ENCODE measurements at places on chromosomes 5 and 9.

DNA sequence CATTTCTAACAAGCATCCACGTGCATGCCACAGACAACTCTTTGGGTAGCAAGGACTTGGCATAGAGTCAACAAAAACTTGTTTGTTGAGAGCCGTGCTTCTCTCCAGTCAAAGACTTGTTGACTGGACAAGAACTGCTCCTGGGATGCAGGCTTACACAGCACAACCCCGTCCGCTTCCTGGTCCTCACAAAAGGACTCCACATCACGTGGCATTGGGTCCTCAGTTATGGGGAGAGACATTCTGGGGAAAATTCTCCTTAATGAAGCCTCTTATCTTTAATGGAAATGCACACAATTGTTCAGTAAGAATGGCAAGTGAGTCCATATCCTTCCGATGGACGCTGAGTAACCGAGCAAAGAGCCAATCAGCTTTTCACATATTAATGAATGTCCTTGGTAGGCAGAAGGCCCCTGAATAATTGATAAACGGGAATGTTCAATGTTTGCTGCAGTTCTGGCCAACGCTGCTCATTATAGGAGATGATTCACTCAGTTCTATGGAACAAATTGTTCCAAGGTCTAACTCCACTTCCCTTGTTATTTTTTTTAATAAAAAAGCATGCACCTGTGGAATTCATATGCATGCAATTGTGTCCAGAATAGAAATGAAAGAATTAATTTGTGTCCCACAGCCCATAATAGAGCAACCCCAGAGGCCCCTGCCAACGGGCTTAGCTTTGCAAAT is 97.0 kb upstream of the ZNF366 start:
- DNase-seq: no peak

DNA sequence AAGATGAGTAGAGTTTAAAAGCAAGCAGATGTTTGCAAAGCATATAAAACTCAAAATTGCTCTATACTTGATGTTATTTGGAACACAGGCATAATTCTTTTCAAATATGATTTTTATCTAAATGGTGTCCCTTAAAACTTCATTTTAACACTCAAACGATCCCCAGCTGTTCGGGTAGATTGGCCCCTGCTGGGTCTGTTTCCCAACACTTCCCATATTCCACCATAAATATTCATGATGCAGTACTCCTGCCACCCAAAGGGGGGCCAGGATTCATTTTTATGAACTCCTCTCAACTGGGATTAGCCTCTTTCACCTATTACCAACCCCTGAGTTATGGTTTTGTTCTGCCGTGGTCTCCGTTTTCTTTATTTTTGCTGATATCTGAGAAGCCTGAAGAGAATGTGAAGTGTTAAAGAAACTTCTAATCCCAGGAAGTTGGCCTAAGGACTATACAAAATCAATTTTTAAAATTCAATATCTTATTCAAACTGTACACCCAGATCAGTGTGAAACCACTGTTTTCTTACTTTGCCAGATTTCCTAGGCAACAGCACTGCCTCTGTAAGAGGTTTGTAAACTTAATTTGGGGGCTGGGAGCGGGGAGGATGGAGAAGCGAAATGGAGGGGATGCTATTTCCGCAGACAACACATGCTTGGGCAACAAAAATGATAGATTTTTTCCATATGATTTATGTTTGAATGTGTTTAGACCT is 384.1 kb downstream of the DMRT2 start:
- no peak for DNase-seq

GRCh38 chr9:131692612-131693562 is 47.0 kb downstream of the RAPGEF1 start:
- no peak for DNase-seq

GRCh38 chr5:141529002-141529401 is 40.1 kb downstream of the PCDHGC5 start:
- DNase-seq: no peak

DNA sequence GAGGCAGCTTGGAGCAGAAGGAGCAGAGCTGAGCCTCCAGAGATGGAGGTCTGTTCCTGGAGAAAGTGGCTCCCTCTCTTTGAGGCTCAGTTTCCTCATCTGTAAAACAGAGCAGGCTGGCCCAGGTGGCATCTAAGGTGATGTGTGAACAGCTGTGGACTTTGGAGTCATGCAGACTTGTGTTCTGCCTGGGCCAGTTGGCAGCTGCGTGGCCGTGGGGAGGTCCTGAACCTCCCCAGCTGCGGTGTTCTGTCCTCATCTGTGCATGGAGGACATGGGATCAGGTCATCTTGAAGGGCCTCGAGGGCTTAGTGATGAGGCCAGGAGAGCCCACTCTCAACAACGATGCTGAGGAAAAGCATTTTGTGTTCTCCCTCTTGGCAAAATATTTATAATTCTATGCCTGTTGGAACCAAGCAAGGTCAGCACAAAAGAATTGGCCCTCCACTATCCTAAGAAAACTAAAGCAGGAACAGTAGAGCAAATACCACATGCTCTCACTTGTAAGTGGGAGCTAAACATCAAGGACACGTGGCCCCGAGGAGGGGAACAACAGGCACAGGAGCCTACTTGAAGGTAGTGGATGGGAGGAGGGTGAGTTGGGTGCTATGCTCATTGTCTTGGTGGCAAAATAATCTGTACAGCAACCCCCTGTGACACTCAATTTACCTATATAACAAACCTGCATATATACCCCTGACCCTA is 63.2 kb upstream of the COL15A1 start:
- DNase-seq: no peak

DNA sequence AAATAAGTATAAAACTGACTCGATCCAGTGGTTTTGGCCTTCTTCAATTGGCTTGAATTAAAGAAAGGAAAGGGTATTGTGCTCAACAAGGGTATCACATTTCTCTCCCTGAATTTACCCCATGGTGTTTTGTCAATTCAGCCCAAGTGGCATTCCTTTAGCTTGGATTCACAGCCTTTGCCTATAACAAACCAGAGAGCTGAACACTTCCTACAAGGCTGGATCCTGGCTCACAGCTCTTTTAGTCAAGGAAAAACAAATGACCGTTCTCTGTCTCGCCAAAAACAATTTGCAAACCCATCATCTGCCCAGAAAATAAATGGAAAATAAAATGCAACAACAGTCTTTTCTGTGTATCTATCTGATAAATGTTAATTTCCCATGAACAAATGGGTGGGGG is 5.7 kb downstream of the ZNF366 start:
- no peak for DNase-seq

GRCh38 chr5:20609126-20609525 is 621.1 kb upstream of the CDH18 start:
- no peak for DNase-seq

- DNase-seq: no peak
These were observed 40.3 kb downstream of the CCDC125 start for GRCh38 chr5:69292306-69292705.

Measured in stimulated activated CD4-positive, alpha-beta T cell treated with anti-CD3 and anti-CD28 coated beads, Interleukin-1b, Interleukin-23, amount 100 ng/mL, for 1 hour (primary cell).